T-helper 17 cell (primary cell): ENCODE measurements at places on chromosomes 1 and 21.

- H3K36me3 ChIP-seq: peaks cover 2% of the 10 kb centered on the region
- peaks cover 19% of the 10 kb centered on the region for H3K4me1 ChIP-seq
- no peaks in the 10 kb centered on the region for H3K27me3 ChIP-seq
- H3K4me3 ChIP-seq: no peak overlapping the region
Observed at GRCh38 chr1:6688001-6688400, 13.6 kb downstream of the DNAJC11 start.

DNA sequence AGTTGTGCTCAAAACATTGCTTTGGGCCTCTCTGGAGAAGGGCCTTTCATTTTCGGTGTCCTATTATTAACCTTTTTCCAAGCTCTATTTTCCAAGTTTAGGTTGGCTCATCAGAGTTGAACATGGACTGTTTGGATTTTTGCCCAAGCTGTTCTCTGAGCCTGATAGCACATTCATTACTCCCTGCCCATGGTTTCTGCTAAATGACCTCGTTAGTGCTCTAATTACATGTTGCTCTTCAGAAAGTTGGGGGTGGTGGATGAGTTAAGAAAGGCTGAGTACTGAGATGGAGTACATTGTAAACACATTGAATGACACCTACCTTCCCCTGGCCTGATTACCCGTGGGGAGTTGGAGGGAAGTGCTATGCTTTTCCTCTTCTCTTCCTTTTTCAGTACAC, 38.9 kb downstream of the LMO4 start:
- H3K36me3 ChIP-seq: peaks cover 2% of the 10 kb centered on the region
- no peaks in the 10 kb centered on the region for H3K27me3 ChIP-seq

- no peak for DNase-seq
- H3K4me3 ChIP-seq: no peak overlapping the region
- H3K27me3 ChIP-seq: peaks cover 63% of the 10 kb centered on the region
Observed at GRCh38 chr1:30804352-30804751, 46.8 kb upstream of the LAPTM5 start.

- H3K4me3 ChIP-seq: no peak overlapping the region
- peaks cover 32% of the 10 kb centered on the region for H3K4me1 ChIP-seq
- H3K27me3 ChIP-seq: no peaks in the 10 kb centered on the region
- no peak for DNase-seq
- H3K27ac ChIP-seq: no peak overlapping the region
Observed at GRCh38 chr1:176142973-176143372, 64.1 kb downstream of the COP1 start.

- DNase-seq: no peak
- peaks cover 3% of the 10 kb centered on the region for H3K4me1 ChIP-seq
- no peak overlapping the region for H3K4me3 ChIP-seq
- H3K27me3 ChIP-seq: peaks cover 36% of the 10 kb centered on the region
Observed at GRCh38 chr1:192630521-192631287, 5.2 kb upstream of the RGS13 start.

DNA sequence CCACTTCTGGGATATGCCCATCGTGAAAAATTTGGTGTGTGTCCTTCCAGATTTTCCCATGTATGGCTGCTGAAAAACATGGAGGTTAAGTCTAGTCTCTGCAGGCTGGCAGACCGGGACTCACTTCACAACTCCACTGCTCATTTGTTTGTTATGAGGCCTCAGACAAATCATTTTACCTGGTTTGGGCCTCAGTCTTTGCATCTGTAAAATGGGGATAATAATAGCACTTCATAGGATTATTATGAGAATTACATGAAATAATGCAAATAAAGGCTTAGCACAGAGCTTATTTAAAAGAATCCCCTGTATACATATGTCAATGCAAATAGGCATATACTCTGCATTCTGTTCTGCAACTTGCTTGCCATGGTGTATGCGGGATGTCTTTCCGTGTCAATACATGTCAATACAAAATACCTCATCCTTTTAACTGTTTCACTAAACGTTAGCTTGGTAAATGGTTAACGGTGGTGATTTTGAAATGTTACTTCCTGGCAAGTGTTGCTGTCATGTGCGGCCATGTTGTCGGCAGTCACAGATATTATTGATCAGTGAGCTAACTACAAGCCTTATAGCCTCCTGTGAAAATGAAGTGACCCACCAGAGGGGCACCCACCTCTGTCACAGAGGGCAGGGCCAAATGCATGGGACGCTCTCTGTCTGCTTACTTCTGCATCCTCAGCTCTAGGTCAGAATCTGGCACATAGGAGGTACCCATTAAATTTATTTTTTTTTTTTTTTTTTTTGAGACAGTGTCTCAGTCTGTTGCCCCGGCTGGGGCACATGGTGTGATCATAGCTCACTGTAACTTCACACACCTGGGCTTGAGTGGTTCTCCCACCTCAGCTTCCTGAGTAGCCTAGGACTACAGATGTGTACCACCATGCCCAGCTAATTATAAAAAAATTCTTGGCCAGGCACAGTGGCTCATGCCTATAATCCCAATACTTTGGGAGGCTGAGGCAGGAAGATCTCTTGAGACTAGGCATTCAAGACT, 4.3 kb downstream of the LCK start:
- peaks cover 42% of the 10 kb centered on the region for H3K4me1 ChIP-seq
- H3K4me3 ChIP-seq: peak overlapping the region; percentile 99
- H3K27ac ChIP-seq: peak overlapping the region; percentile 100
- no peak for DNase-seq
- H3K27me3 ChIP-seq: no peaks in the 10 kb centered on the region
- H3K36me3 ChIP-seq: peaks cover 17% of the 10 kb centered on the region

- no peak overlapping the region for H3K4me3 ChIP-seq
- peaks cover 17% of the 10 kb centered on the region for H3K27me3 ChIP-seq
- no peaks in the 10 kb centered on the region for H3K4me1 ChIP-seq
- H3K27ac ChIP-seq: no peak overlapping the region
- no peak for DNase-seq
Observed at GRCh38 chr1:18041102-18041501, 66.5 kb upstream of the IGSF21 start.

- H3K36me3 ChIP-seq: no peaks in the 10 kb centered on the region
- H3K27ac ChIP-seq: no peak overlapping the region
- peaks cover 55% of the 10 kb centered on the region for H3K27me3 ChIP-seq
- H3K4me1 ChIP-seq: peaks cover 2% of the 10 kb centered on the region
- H3K4me3 ChIP-seq: no peak overlapping the region
- DNase-seq: no peak
Observed at GRCh38 chr1:157584503-157584902, 13.4 kb downstream of the FCRL4 start.

DNA sequence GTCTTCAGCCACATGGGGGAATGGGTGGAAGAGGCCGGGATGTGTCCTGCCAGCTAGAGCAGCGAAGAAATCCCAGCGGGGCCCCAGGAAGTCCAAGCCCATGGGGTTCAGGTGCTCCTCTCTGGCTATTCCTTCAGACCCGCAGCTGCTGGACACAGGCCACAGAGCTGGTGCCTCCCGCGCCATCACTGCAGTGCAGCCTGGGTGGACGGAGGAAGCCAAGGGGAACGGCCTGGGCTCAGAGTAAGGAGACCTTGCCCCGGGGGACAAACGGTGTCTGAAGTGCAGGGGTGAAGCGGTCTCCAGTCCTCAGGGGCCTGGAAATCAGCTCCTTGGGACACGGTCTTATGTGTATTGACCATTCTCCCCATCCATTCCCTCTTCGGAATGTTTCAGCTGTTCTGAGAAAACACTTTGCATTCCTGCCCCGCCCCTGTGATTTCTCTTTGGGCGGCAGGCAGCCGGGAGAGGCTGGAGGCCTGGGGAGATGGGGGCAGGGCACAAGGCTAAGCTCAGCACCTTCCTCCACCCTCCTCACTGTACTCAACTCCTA, 18.4 kb downstream of the MTHFR start:
- peaks cover 2% of the 10 kb centered on the region for H3K4me1 ChIP-seq
- H3K27ac ChIP-seq: no peak overlapping the region
- no peaks in the 10 kb centered on the region for H3K27me3 ChIP-seq
- H3K4me3 ChIP-seq: no peak overlapping the region

DNA sequence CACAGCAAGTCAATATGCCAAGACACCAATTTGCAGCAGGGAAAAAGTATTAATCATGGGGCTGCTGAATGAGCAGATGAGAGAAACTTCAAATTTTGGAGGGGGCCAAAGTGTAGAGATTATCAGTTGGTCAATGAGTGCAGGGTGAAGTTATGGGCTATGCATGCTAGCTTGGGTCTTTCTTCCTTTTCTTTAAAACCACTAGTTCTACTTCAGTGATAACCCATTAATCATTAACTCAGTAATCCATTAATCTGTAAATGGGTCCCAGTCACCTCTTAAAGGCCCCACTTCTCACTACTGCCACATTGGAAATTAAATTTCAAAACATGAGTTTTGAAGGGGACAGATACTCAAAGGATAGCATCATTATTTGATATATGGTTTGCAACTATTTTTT, 688.6 kb upstream of the ADGRL4 start:
- H3K4me1 ChIP-seq: no peaks in the 10 kb centered on the region
- DNase-seq: no peak
- no peaks in the 10 kb centered on the region for H3K36me3 ChIP-seq

DNA sequence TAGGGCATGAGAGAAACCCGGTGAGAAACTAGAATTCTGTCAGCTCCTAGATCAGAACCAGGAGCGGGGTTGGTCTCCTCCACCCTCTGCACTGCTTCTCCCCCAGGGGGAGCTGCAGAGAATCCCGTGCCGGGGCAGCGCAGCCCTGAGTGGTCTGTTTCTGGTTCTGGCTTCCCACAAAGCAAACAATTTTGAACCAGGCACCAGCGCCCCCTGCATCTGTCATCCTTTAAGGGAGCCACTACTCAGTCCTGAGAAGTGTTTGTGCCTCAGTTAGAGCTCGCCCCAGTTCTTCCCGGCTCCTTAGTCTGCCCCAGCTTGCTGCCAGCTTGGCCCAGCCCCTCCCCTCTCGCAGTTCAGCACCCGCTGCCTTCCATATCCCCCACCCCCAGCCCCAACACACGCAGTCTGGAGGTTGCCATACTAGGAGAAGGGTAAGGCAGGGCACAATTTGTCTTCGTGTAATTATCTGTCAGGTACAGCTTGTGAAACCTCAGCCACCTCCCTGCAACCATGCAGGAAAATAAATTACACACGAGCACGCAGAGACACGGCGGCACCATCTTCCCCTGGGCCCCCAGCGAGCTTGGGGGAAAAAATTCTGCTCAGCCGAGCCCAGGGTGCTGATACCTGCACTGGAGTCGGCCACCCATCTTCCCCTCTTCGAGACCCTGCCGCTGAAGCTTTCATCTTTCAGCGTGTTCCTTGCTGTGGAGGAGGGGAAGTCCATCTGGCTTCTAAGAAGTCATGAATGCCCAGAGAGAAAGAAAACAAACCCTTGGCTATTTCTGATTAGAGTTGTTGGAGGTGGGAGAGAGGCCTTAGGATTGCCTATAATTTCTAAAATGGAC, 62.6 kb upstream of the CD1D start:
- H3K36me3 ChIP-seq: peaks cover 8% of the 10 kb centered on the region
- peak; percentile 21 for DNase-seq
- H3K27me3 ChIP-seq: peaks cover 75% of the 10 kb centered on the region
- peaks cover 21% of the 10 kb centered on the region for H3K4me1 ChIP-seq
- H3K4me3 ChIP-seq: peak overlapping the region; percentile 76
